ENCODE measurements at places on chromosomes 1 and 21.

- DNase-seq: no peak
Measured at GRCh38 chr1:80248886-80249285, 1242.4 kb upstream of the ADGRL4 start.

DNA sequence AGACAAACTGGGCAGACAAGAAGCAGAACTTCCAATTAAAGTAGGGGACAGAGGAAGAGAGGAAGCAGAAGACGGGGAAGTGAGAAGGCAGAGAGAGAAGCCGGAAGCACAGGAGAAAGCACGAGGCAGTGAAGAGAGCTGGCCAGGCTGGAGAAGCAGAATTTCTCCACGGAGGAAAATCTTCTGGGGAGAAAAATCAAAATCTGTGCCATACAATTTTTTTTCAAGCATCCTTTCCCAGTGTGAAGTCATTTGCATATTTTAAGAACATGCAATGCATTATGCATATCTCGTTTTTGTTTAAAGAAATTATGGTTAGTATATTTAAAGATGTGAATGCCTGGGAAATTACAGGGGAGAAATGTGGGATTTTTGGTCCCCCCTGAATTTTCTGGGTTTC, 7.3 kb upstream of the CAMK2N1 start:
- no peak for DNase-seq

DNA sequence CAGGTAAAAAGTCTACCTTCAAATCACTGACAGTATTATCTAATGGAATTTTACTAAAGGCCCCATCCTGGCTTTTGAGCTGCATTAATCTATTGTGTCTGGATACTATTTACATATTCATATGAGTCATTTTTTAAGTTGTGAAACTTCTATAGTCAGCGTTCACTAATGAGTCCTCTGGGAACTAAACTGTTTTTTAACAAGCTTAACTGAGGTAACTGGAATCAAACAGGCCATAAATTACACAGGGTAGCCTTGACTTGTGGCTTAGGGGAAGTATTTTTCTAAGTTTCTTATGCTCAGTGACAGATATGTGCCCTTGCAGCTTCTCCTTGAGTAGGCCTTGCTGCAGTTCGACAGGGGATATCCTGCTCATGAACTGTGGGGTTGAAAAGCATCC, 68.8 kb downstream of the JMJD4 start:
- DNase-seq: no peak

DNA sequence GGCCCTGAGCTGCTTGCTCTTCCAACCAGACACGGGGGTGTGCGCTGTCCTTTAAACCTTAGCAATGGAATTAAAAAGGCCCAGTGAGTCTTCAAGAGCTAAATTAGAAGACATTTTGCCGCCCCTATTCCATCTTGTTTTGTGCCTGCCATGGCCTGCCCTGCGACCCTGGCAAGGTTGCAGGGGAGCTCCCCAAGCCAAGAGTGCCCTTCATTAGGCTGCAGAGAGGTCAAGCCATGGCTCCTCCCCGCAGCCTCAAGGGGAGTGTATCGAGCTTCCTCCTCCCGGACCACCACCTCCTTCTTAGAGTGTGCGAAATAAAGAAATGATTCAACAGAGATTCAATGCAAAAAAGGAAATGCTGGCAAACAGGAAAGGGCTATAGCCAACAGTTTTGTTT, 256.2 kb downstream of the DYRK1A start:
- no peak for DNase-seq

DNA sequence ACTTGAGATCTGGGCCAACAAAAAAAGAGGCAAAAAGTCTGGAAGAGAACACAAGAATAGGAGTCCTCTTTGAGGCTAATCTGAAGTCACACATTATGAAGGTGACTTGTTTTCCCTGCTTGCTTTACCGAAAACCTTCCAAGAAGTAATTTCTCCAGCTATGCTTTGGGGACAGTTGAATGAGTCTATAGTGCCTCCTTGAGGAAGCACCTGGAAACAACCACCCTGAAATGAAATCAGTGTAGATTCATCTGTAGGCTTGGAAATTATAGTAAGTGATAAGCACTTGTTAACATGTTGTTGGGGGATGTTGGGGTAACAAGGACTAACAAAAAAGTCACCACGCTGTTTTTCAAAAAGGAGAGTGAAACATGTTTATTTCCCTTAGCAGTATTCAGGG, 23.4 kb upstream of the RPTN start:
- no peak for DNase-seq

DNA sequence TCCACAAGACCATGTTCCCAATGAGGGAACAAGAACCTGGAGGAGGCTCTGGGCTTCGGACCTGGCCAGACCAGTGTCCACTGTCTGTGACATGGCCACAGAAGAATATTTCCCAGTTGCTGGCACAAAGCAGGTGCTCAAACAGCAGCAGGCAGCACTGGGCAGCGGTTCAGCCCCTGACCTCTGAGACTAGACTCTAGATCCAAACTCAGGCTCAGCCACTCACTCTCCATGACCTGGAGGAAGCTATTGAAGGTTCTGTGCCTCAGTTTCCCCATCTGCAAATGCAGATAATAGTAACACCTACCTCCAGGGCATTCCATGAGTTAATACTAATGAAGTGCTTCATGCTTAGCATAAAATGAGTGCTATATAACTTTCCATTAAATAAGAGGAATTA, 8.0 kb downstream of the TMPRSS2 start:
- no peak for DNase-seq

Data from CD8-positive, alpha-beta memory T cell (primary cell).